Mesenchymal stem cell (in vitro differentiated cells and primary cell): ENCODE measurements at places on chromosomes 7 and 10.

- no peak for DNase-seq
Measured at GRCh38 chr10:119668461-119668860, 17.3 kb downstream of the BAG3 start.

DNA sequence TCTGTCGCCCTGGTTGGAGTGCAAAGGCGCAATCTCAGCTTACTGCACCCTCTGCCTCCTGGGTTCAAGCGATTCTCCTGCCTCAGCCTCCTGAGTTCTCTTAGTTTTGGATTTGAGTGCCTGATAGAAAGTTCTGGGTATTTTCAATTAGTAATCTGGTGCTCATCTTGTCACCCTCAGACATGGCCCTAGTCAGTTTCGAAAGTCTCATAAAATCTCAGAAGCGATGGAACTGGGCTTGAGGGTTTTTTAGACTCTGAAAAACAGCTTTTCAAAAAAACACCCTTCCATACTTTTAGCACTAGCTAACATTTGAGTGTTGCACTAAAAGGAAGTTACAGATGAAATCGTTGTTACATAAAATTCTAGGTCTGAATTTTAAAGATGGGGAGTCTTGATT, 9.4 kb upstream of the PIP4K2A start:
- no peak for DNase-seq

DNA sequence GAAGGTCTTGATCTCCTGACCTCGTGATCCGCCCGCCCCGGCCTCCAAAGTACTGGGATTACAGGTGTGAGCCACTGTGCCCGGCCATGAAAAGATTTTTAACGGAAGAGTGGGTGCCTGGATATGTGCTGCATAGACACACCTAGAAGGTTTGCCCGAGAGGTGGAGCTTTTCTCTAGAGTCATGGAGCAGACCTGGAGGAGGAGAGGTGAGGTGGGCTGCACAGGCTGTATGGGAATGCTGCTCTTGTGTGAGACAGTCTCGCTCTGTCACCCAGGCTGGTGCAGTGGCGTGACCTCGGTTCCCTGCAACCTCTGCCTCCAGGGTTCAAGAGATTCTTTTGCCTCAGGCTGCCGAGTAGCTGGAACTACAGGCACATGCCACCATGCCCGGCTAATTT, 103.3 kb downstream of the ACTR3B start:
- no peak for DNase-seq

- DNase-seq, result no peak
Measured at GRCh38 chr7:63029207-63029522, 969.5 kb upstream of the ZNF722 start.
